ENCODE measurements at places on chromosomes 13 and 19.

- DNase-seq: no peak
Observed at GRCh38 chr19:47283405-47284059, 8.8 kb downstream of the INAFM1 start.

GRCh38 chr13:112068540-112069060, 1.7 kb downstream of the SOX1 start:
- DNase-seq: no peak

- no peak for DNase-seq
Observed at GRCh38 chr13:89568746-89569145, 1778.7 kb upstream of the MIR17HG start.

GRCh38 chr13:25215253-25215575, 43.1 kb upstream of the AMER2 start:
- no peak for DNase-seq

- DNase-seq: no peak
Observed at GRCh38 chr19:9808855-9809824, 9.7 kb downstream of the FBXL12 start.

DNA sequence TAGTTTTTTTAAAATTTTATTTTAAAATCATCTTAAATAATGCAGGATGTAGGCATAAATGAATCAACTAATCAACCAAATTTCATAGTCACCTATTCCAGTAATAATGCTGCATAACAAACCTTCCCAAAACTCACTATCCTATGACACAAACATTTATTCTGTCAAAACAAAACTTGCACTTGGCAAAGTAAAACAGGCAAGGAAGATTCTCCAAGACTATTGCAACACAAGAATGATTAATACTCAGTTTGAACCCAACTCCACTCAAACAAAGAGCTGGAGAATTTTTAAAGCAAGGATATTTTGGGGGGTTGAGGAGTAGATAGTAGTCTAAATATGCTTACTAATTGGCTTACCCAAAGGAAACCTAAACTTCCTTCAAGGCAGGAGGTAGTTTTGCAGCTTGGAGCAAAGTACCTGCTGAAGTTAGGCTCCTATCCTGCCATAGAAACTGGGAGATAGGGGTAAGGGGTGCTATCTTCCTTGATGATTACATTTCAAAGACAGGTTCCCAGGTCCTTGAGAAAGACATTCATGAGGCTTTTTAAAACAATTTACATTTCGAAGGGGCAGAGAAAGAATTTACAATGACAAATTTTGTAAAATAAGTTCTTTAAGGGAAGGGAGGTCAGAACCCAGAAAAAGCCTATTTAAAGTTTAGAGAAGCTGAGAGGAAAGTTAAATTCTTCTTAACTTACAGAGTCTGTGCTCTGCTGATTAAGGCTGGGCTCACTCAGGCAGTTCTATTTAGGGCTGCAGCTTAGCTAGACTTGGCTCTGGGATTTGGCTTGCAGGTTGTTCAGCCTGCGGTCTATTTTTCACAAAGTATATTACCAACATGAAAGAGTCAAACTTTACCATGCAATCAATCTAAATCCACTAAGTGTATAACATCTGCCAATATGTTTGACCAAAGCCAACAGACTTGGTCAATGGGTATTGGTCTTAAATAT, 549.0 kb downstream of the KCTD12 start:
- DNase-seq: no peak

DNA sequence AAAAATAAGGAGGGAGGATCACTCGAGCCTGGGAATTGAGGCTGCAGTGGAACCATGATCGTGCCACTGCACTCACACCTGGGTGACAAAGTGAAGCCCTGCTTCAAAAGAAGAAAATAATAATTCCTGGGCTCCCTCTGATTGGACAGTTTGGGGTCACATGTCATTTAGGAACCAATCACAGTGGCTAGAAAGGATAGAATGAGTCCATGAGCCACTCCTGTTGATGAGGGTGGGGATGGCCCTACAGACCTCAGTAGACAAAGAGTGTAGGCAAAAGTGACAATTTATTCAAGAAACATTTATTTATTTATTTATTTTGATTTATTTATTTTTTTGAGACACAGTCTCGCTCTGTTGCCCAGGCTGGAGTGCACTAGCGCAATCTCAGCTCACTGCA, 26.8 kb upstream of the ADGRE5 start:
- no peak for DNase-seq

- DNase-seq: no peak
Observed at GRCh38 chr13:95199896-95200295, 101.4 kb downstream of the ABCC4 start.

DNA sequence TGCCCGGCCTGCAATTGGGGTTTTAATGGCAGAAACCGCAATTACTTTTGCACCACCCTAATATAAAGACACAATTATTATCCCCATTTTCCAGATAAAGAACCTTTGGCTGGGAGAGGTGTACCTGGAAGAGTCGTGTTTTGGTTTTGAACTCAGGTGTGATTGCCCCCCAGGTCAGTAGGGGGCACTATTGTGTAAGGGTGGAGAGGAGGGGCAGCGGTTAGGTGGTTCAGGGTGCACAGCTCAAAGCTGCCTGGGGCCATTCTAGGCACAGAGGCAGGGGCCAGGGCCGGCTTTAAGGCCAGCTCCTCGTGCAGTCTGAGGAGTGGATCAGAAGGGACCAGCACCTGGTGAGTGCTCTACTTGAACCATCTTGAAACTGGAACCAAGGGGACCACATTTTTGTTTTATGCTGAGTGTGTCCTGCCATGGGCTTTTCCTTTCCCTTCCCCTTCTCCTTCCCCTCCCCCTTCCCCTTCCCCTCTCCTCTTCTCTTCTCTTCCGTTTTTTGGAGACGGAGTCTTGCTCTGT, 5.8 kb upstream of the FCGRT start:
- peak; percentile 63 for DNase-seq

DNA sequence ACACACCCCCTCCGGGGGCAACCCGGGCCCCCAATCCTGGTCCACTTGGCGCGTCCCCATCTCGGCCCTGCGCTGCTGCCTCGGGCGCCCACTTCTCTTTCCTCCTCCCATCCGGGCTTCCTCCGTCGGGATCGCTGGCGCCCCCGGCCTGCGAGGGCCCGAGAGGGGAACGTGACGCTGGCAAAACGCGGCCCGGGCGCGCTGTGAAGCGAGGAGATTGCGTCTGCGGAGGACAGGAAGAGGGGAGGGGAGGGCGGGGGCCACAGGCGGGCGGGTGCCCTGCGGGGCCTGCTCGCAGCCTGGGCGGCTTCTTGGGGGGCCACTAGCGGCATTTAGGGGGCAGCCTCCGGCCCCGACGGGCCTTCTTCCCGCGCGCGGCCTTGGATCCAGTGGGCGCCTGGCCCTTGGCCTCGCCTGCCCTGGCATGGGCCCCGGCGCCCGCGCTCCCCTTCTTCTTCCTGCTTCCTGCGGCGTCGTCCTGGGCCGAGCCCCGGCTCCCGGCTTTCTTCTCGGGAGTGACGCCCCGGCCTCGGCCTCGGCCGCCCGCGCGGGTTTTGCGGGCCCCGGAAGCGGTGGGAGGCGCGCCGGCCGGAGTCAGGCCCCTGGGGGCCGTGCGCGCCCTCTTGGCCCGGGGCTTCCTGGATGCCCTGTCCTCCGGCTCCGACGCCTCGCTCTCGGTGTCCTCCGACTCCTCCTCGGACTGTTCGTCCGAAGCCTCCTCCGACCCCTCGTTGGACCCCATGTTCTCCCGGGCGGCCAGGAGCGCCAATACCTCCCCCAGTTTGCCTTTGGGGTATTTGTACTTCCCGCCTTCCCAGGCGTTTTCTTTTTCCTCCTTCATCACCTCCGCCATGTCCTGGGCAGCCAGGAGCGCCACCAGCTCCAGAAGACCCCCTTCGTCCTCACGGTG, 2.2 kb downstream of the PNMA8B start:
- no peak for DNase-seq

GRCh38 chr19:55958356-55958755, 10.7 kb downstream of the NLRP8 start:
- DNase-seq: no peak

- DNase-seq: no peak
Observed at GRCh38 chr13:100859861-100860260, 185.3 kb upstream of the TMTC4 start.

GRCh38 chr13:65856431-65856830, 1373.7 kb downstream of the PCDH9 start:
- DNase-seq: no peak

DNA sequence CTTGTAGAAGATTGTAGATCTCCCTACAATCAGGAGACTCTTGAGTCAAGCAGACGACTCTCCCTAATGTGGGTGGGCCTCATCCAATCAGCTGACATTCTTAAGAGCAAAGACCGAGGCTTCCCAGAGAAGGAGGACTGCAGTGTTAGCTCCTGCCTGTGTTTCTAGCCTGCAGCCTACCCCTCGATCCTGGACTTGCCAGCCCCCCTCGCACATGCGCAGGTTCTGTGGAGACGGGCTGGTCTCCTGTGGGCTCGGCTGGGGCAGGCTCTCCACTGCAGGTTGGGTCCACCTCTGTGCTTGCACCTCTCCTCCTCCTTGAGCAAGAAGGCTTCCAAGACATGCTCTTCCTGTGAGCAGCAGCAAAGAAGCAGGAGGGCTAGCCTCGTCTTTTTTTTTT, 185.2 kb upstream of the SOX1 start:
- DNase-seq: no peak
